ENCODE measurements at places on chromosomes 2 and 18. TPM values are rescaled to one million over a fixed set of nuclear protein-coding genes. Genes with fewer than 3 reads are reported as not detected.

PROM2 gene
- not detected for total RNA-seq

ASAP2 gene
- 45.3 TPM for total RNA-seq

STPG4 gene
- not detected for total RNA-seq

EML6 gene
- total RNA-seq = 1.5 TPM

RBM44 gene
- total RNA-seq = 0.16 TPM

MEP1B gene
- total RNA-seq = 0.04 TPM

TCF7L1 gene
- 11.5 TPM for total RNA-seq

CHST9 gene
- total RNA-seq = not detected

Measured in A549 treated with AZD2906 at 1 μM for 4 hours (cell line).